Esophagus muscularis mucosa (tissue), 4 donors: ENCODE measurements at places on chromosomes 4 and X. TPM values are rescaled to one million over a fixed set of nuclear protein-coding genes. Genes with fewer than 3 reads are reported as not detected.

Gene CCDC158
- total RNA-seq = 1.2 TPM

Gene AFF1
- total RNA-seq = 85.2 TPM

Gene ZFYVE28
- 10.2 TPM for total RNA-seq

Gene BTC
- total RNA-seq = 83.0 TPM

Gene VCX3A
- total RNA-seq = not detected

Gene EDA
- total RNA-seq = 10.9 TPM

GRCh38 chr4:147370881-147371280 is 110.0 kb upstream of the EDNRA start:
- H3K4me3 ChIP-seq = no peak overlapping the region
- no peaks in the 10 kb centered on the region for H3K27me3 ChIP-seq
- no peaks in the 10 kb centered on the region for H3K36me3 ChIP-seq
- H3K4me1 ChIP-seq = no peaks in the 10 kb centered on the region
- H3K27ac ChIP-seq = no peak overlapping the region

- H3K27me3 ChIP-seq = no peaks in the 10 kb centered on the region
- H3K4me1 ChIP-seq = peaks cover 18% of the 10 kb centered on the region
- no peaks in the 10 kb centered on the region for H3K36me3 ChIP-seq
- DNase-seq = no peak
- no peak overlapping the region for H3K27ac ChIP-seq
Observed at GRCh38 chr4:150209140-150209829, 131.0 kb downstream of the DCLK2 start.

- H3K4me3 ChIP-seq = no peak overlapping the region
- no peaks in the 10 kb centered on the region for H3K36me3 ChIP-seq
- no peak for DNase-seq
Observed at GRCh38 chrX:30275498-30275897, 28.6 kb downstream of the MAGEB1 start.

GRCh38 chrX:111095974-111096895 is at the start of gene PAK3:
Gene PAK3 (plus strand): TSS chrX:111096191. CDS start chrX:111123104, 26,913 bp downstream.
- no peak for DNase-seq
- H3K4me1 ChIP-seq = peaks cover 9% of the 10 kb centered on the region
- H3K4me3 ChIP-seq = peak within 1 kb of the TSS; percentile 54
- peaks cover 4% of the 10 kb centered on the region for H3K27me3 ChIP-seq

DNA sequence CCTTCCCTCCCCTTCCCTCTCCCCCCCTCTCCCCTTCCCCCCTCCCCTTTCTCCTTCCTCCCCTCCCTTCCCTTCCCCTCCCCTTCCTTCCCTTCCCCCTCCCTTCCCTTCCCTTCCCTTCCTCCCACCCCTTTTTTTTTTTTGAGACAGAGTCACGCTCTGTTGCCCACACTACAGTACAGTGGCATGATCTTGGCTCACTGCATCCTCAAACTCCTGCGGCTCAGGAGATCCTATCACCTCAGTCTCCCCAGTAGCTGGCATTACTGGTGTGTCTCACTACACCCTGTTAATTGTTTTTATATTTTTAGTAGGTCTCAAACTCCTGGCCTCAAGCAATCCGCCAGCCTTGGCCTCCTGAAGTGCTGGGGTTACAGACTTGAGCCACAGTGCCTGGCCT is 66.6 kb downstream of the TBC1D9 start:
- H3K36me3 ChIP-seq = no peaks in the 10 kb centered on the region
- no peak overlapping the region for H3K27ac ChIP-seq
- H3K27me3 ChIP-seq = no peaks in the 10 kb centered on the region
- peak; percentile 34 for DNase-seq
- H3K4me1 ChIP-seq = peaks cover 8% of the 10 kb centered on the region

DNA sequence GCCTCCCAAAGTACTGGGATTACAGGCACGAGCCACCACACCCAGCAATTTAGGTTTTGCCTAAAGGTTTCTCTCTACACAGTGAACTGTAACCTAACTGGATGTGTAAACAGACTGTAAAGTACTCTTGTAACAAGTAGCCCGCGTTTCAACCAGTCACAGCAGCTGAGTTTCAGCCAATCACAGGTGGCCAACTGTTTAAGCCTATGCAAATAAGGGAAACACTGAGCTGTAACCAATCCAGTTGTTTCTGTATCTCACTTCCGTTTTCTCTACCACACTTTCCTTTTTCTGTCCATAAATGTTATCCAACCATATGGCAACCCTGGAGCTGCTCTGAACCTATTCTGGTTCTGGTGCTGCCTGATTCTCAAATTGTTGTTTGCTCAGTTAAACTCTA is 59.9 kb downstream of the DIPK2B start:
- H3K4me1 ChIP-seq = no peaks in the 10 kb centered on the region
- no peaks in the 10 kb centered on the region for H3K27me3 ChIP-seq
- no peak overlapping the region for H3K4me3 ChIP-seq
- H3K27ac ChIP-seq = no peak overlapping the region

GRCh38 chr4:80094191-80094590 is 21.2 kb upstream of the ANTXR2 start:
- H3K36me3 ChIP-seq = no peaks in the 10 kb centered on the region
- H3K4me1 ChIP-seq = peaks cover 21% of the 10 kb centered on the region
- no peak overlapping the region for H3K27ac ChIP-seq
- H3K27me3 ChIP-seq = no peaks in the 10 kb centered on the region
- DNase-seq = no peak

GRCh38 chr4:19030048-19030447 is 1008.5 kb upstream of the LCORL start:
- DNase-seq = no peak
- H3K27me3 ChIP-seq = no peaks in the 10 kb centered on the region
- H3K4me3 ChIP-seq = no peak overlapping the region
- H3K27ac ChIP-seq = no peak overlapping the region
- H3K36me3 ChIP-seq = no peaks in the 10 kb centered on the region

- H3K27ac ChIP-seq = no peak overlapping the region
- H3K27me3 ChIP-seq = no peaks in the 10 kb centered on the region
- H3K4me3 ChIP-seq = no peak overlapping the region
- H3K4me1 ChIP-seq = peaks cover 43% of the 10 kb centered on the region
- DNase-seq = no peak
- peaks cover 23% of the 10 kb centered on the region for H3K36me3 ChIP-seq
Observed at GRCh38 chr4:1850276-1850675, 5.7 kb downstream of the LETM1 start.

DNA sequence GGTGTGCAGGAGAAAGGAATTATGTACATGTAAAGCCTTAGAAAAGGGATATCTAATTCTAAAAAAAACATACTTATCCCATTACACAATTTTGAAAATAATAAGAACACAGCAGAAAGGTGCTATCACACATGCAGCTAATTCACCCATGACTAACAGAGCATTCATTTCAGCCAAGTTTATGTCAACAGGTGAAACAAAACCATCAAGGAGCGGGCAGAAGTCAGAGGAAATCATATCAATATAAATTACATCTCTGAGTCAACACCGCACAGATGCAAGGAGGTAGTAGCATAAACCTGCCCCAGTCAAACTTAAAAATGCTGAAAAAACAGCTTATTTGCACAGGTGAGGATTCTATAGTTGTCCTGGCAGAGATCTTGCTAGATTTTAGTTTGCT is 197.9 kb downstream of the PRDM5 start:
- H3K27ac ChIP-seq = no peak overlapping the region
- no peak overlapping the region for H3K4me3 ChIP-seq
- DNase-seq = no peak
- no peaks in the 10 kb centered on the region for H3K4me1 ChIP-seq

- H3K4me3 ChIP-seq = no peak overlapping the region
- DNase-seq = no peak
- H3K4me1 ChIP-seq = no peaks in the 10 kb centered on the region
- H3K36me3 ChIP-seq = no peaks in the 10 kb centered on the region
Observed at GRCh38 chrX:131262738-131263679, 26.1 kb downstream of the IGSF1 start.
